Stimulated activated CD8-positive, alpha-beta memory T cell treated with anti-CD3 and anti-CD28 coated beads, Interleukin-4, amount 100 ng/mL, for 1 hour (primary cell): ENCODE measurements at places on chromosomes 5 and 9.

DNA sequence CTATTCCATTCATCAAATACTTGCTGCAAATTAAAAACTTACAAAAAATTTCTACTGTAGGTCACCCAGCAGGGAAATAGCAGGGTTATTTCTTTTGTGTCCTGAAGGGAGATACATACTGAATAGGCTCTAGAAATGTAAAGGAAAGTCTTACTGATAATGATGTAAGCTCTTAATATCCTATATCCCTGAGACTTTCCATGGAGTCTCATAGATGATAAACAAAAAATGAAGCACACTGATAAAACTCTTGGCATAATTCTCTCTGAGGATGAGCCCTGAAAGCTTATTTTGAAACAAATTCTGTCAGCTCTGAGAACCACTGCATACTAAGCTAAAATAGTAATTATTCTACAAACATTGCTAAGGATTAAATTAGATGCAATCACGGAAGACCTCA is 819.6 kb upstream of the PTPRD start:
- no peak for DNase-seq

- no peak for DNase-seq
Observed at GRCh38 chr9:23375511-23375910, 450.5 kb downstream of the ELAVL2 start.

DNA sequence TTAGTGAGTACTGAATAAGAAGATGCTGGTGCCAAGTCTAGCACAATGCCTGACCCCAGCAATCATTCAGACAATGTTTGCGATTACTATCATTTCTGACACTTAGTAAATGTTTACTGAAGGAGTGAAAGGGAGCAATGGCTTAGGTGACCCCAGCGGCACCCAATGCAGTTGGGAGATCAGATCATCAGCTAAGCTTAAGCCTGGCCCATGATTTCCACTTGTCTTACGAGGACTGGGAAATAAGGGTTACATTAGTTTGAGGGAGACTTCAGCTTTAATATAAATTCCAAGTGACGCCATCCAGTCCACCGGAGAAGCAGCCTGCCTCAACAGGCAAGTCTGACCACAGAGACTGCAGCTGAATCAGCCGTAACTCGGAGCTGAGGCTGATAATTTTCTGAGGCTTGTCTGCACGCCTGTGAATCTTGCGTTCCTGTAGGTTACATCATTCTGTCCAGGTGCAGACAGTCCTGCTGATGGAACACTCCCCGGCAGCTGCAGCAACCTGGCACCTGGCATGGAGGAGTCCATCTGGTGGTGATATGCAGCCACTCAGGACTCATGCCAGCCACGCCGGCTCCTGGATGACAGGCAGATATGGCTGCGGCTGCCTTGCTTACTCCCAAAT is 34.9 kb upstream of the FGF1 start:
- DNase-seq = no peak

- no peak for DNase-seq
Observed at GRCh38 chr9:107175816-107176435, 107.2 kb upstream of the RAD23B start.

GRCh38 chr5:155150012-155150411 is 136.5 kb downstream of the KIF4B start:
- DNase-seq = no peak
